Cardiac ventricle fibroblast (primary cell): ENCODE measurements at places on chromosomes 11 and 22. TPM values are rescaled to one million over a fixed set of nuclear protein-coding genes. Genes with fewer than 3 reads are reported as not detected.

The ANO9 gene
- total RNA-seq = not detected in 2 replicates

The SLC22A6 gene
- total RNA-seq = not detected in 2 replicates

The RIMBP3C gene
- total RNA-seq = under 0.01 and 0.68 TPM in 2 replicates

The MMP12 gene
- not detected in 2 replicates for total RNA-seq

The PYGM gene
- total RNA-seq = 2.7 and 3.0 TPM in 2 replicates

The SLC22A9 gene
- not detected in 2 replicates for total RNA-seq

The NPAT gene
- 10.7 and 14.3 TPM in 2 replicates for total RNA-seq

The MAP4K2 gene
- 2.4 and 3.3 TPM in 2 replicates for total RNA-seq

The GGT5 gene
- total RNA-seq = 216 and 255 TPM in 2 replicates

The CLCF1 gene
- 8.2 and 8.4 TPM in 2 replicates for total RNA-seq

The GAS2 gene
- 0.64 and 0.94 TPM in 2 replicates for total RNA-seq

The SHANK2 gene
- 0.29 and 0.62 TPM in 2 replicates for total RNA-seq

The OR8D1 gene
- total RNA-seq = not detected in 2 replicates

The CD3E gene
- total RNA-seq = not detected in 2 replicates

The OR8G5 gene
- total RNA-seq = not detected in 2 replicates

The ADAMTS15 gene
- 28.5 and 30.9 TPM in 2 replicates for total RNA-seq

The THY1 gene
- 93.5 and 98.5 TPM in 2 replicates for total RNA-seq

The NOX4 gene
- total RNA-seq = 0.31 and 1.6 TPM in 2 replicates

The FAM111A gene
- total RNA-seq = 14.5 and 17.3 TPM in 2 replicates

The OR51B4 gene
- total RNA-seq = not detected in 2 replicates

The ASPHD2 gene
- total RNA-seq = 1.2 and 2.9 TPM in 2 replicates

The GGTLC3 gene
- total RNA-seq = not detected in 2 replicates

The CCDC82 gene
- 10.3 and 13.9 TPM in 2 replicates for total RNA-seq

The F2 gene
- total RNA-seq = not detected in 2 replicates

The CHADL gene
- total RNA-seq = 0.12 and 0.83 TPM in 2 replicates

The CTSD gene
- 454 and 486 TPM in 2 replicates for total RNA-seq

The SNU13 gene
- total RNA-seq = 110 and 118 TPM in 2 replicates

The OR8D4 gene
- total RNA-seq = not detected in 2 replicates

The FBLN1 gene
- total RNA-seq = 230 and 255 TPM in 2 replicates

The CD6 gene
- not detected in 2 replicates for total RNA-seq

The PGA5 gene
- total RNA-seq = not detected in 2 replicates

The CARD18 gene
- total RNA-seq = not detected in 2 replicates

The CD248 gene
- total RNA-seq = 258 and 278 TPM in 2 replicates

The APOBEC3B gene
- total RNA-seq = 1.5 and 1.9 TPM in 2 replicates

The IZUMO1R gene
- total RNA-seq = not detected in 2 replicates

The CCDC188 gene
- 0.75 TPM in 1 of 2 replicates, not detected in the other for total RNA-seq

The SCGB2A2 gene
- not detected in 2 replicates for total RNA-seq

The ISX gene
- total RNA-seq = not detected in 2 replicates

The SLC37A2 gene
- not detected in 2 replicates for total RNA-seq

The LIF gene
- 0.19 and 0.54 TPM in 2 replicates for total RNA-seq

The IGF2 gene
- total RNA-seq = 10.5 and 17.5 TPM in 2 replicates

The CELSR1 gene
- 0.64 and 0.94 TPM in 2 replicates for total RNA-seq

The GRAP2 gene
- not detected in 2 replicates for total RNA-seq

The IGSF9B gene
- 0.75 and 2.8 TPM in 2 replicates for total RNA-seq

The ANKK1 gene
- total RNA-seq = not detected in 2 replicates

The PRRG4 gene
- 0.05 and 0.06 TPM in 2 replicates for total RNA-seq

The DLG2 gene
- total RNA-seq = 0.93 and 0.94 TPM in 2 replicates

The PATE2 gene
- 0.44 TPM in 1 of 2 replicates, not detected in the other for total RNA-seq

The GAL3ST3 gene
- not detected in 2 replicates for total RNA-seq

The PGA4 gene
- total RNA-seq = not detected in 2 replicates

The KRTAP5-7 gene
- not detected in 2 replicates for total RNA-seq

The TRIM34 gene
- 6.6 TPM in 2 replicates for total RNA-seq
